Stimulated activated CD4-positive, alpha-beta T cell treated with anti-CD3 and anti-CD28 coated beads, Interleukin-1b, Interleukin-23, amount 100 ng/mL, for 1 hour (primary cell): ENCODE measurements at places on chromosomes 4 and X.
A peak's percentile ranks its signal among the peaks of the same experiment; 100 is the strongest.

DNA sequence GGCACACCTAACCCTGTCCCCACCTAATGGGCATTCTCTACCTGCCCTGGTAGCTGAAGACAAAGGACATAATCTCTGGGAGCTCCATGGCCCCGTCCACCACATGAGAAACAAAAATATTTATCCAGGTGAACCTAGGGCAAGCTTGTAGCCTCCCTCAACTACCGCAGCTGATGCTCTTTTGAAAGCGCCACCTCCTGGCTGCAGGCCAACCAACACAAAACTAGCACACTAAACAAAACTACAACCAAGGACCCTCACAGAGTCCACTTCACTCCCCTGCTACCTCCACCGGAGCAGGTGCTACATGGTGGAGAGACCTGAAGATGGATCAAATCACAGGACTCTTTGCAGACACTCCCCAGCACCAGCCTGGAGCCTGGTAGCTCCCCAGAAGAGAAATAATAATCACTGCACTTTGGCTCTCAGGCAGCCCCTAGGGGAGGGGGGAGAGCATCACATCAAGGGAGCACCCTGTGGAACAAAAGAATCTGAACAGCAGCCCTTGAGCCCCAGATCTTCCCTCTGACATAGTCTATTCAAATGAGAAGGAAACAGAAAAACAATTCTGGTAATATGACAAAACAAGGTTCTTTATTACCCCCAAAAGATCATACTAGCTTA, 111.3 kb upstream of the ATP8A1 start:
- no peak for DNase-seq

DNA sequence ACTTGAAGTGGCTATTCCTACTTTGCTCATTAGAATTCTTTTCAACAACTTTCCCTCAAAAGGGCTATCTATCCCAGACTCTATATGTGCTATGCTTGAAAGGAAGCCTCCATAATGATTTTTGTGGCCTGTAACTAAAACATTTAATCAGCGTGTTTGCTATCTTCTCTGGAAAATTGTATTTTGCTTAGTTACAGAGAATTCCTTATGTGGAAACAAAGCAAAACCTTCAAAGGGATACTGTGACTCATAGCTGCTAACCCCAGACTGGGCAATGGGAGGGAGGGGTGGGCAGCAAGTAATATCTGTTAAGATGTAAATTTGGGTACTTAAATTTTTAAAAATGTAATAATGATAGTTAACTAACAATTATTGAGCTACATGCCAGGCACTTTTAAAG, 3.7 kb downstream of the SLC25A14 start:
- no peak for DNase-seq

DNA sequence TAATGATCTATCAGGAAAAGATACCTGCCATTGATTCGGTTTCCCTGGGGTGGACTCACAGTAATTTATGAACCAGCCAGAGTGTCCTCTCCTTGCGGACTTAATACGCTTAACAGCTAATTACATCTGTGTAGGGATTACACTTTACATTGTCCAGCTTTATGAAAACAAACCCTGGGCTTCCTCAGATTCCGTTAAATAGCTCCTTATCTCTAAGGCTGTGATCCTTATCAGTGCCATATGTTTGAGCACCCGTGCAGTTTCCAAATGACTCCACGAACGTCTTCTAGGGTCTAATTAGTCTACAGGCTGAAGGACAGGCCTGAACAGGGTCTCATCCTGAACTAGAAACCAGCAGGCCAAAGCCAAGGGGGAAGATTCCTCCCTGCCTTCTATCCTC, 56.9 kb downstream of the KDR start:
- no peak for DNase-seq

DNA sequence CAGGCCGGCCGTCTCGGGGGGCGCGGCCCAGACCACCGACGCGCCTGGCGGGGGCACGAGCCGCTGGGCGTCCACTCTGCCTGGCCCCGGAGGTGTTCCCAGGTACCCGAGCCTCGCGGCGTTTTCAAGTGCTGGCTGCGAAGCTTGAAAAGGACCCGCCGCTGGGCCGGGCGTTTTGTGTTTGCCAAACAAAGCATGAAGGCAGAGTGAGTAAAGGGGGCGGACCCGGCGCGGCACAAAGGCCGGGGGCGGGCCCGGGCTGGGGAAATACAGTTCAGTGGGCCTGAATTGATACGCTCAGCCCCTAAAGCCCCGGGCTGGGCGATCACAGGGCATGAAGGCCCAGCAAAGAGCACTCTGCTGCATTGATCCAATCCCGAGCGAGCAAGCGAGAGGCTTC, 65.4 kb downstream of the SOX3 start:
- no peak for DNase-seq

DNA sequence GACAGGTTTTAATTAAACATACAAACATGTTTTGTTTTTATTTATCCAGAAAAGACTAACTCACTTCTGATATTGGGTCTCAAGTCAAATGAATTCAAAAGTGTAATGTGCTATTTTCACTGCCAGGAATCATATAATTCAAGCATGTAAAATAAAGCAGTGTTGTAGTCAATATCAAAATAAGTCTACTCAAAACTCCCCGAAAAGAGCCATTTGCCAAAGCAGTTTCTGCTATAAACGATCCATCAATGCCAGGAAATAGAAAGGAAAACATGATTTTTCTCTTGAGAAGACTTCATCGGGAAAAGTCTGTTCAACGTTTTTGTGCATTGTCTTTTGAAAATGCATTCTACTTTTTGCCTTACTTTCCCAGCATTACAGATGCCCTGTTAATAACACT, 633.3 kb downstream of the FAT4 start:
- DNase-seq = no peak

DNA sequence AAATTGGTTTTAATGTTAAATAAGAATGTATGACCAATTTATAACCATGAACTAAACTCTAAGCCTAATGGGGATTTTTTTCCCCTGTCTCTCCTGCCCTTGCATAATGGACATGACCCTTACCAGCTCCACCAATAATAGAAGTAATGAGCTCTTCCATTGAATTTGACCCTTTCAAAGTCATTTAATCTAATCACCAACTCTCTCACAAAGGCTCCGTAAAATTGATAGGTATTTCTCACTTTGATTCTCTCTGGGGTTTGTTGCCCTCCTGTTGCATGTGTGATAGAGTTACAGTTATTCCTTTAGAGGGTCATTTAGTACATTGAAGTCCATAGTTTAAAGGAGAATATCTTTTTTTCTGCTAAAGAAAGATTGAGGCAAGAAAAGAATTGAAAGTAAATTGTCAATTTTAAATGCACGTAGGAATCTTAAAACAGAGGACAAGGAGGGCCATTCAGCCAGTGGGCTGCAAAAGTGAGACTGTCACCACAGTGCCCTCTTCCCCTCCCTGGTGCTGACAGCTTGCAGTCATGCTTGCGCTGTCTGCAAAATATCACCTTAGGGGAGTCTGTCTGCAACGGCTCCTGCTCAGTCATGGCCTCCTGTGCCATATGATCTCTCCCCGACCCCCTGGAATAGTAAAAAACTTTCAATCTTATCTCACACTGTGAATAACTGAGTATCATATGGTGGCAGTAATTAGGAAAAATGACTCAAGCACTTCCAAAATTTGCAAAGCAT, 307.5 kb upstream of the GNPDA2 start:
- DNase-seq = no peak

- no peak for DNase-seq
Observed at GRCh38 chrX:150084496-150085229, 146.4 kb upstream of the EOLA2 start.

GRCh38 chr4:24497221-24497620, 87.1 kb downstream of the DHX15 start:
- no peak for DNase-seq

- DNase-seq = no peak
Observed at GRCh38 chrX:102983205-102983604, 46.1 kb downstream of the RAB40AL start.

GRCh38 chr4:110196871-110197528, 1.4 kb downstream of the ELOVL6 start:
- peak; percentile 29 for DNase-seq

DNA sequence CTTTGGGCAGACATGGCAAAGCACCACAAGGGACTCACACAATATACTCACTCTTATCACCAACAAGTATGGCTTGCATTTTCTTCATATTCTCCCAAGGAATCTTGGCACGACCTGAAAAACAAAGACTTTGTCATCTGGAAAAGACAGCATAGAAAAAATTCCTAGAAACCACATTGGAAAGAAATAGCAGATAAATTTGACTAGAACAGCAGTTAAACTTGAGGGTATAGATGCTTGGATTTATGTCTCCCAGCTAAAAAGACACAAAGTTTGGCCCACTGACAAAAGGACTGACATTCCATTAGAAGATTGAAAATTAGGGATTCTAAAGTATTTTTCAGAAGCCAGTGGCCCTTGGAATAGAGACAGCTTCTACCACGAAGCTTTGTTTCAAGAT, 6.9 kb upstream of the VEGFC start:
- DNase-seq = no peak

DNA sequence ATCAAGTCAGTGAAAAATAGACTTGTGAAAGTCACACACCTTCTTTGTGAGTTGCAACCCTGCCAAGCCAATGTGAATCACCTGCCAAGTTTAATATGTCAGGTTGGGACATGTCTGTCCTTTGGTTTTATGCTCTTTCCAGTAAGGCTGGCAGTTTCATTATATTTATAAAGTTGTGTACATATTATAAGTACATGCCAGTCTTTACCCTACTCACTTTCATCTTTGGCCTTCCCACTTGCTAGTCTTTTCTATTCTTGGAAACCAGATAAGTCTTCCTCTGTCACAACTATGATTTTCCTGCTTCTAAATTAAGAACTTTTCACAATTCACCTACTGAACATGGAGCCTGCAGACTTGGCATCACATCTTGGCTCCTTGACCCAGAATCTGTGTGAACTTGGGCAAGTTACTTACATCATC, 680.7 kb upstream of the BOD1L1 start:
- no peak for DNase-seq

- no peak for DNase-seq
Observed at GRCh38 chr4:13092702-13093101, 391.4 kb downstream of the RAB28 start.

GRCh38 chrX:9315086-9315485, 149.8 kb upstream of the TBL1X start:
- DNase-seq = no peak

DNA sequence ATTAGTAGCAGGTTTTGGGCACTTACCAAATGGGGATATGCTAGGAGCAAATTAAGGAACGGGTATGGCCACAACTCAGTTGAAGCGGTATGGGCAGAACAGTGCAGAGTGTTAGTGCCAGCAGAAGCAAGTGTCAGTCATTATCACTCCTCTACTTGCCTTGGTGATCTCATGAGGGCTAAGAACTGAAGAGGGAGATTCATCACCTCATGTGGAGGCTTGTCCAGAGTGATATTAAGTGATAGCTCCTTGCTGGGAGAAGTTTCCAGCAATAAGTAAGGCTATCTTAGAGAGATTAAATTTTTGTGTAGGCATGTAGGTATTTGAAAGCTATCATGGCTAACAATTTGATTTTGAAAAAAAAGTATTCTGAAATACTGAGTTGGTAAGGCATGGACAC, 615.4 kb upstream of the SMIM31 start:
- no peak for DNase-seq

DNA sequence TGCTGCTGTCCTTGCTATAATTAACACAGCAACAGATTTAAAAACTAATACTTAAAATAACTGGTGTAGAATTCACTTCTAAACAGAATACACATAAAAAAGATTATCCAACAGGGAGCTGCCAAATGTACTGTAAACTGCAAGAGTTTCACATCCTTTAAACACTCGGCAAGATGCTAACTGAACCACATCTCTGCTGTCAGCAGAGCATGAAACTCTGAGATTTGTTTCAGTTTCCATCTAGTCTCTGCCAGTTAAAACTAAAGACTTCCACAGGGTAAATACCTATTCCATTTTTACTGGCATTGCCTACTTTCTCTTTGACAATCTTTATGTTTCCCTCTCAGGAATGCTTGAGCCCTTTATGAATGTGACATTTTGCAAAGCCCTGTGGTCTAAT, 127.7 kb downstream of the SLC7A11 start:
- no peak for DNase-seq

- DNase-seq = no peak
Observed at GRCh38 chr4:83644677-83645659, 109.1 kb downstream of the GPAT3 start.

DNA sequence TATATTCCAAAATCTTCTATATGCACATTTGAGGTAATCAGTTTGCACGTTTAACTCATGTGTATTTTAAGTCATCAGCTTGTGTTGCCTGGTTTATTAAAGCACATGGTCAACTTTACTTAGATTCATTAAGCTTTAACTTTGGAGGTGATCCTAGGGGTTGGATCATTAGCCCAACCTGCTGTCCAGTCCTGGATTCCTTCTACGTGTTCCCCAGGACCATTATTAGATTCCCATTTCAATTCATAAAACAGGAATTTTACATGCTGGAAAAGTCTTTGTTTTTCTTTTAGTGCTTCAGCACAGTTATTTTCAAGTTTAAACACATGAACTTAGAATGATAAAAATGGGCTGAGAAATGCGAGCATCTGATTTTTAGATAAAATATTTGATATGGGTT, 132.5 kb downstream of the SORBS2 start:
- DNase-seq = no peak

DNA sequence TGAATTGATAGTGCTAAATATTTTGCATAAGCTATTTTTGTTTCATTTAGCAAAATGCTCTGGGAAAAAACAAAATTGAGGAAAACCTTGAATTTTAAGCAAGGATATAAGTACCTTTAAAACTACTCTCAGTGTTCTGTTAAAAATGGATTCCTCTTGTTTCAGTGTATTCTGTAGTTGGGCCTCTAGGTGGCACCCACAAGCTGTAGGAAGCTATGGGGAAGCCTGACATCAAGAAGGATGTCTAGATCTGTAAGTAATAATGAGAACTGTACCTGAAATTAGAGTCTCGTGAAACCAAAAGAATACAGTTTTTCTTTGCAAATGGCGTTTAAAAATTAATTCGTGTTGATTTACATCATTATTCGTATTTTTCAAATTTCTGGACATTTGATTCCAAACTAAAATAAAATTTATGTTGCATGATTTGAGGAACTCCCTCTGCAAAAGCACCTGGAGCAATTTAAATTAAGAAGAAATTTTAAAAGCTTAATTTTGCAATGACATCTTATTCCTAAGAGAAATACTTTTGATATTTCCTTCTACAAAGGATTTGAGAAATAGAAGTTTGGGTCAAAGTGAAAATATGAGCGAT, 51.2 kb downstream of the TMPRSS11E start:
- peak; percentile 8 for DNase-seq

GRCh38 chr4:48979914-48980579, 6.0 kb upstream of the CWH43 start:
- no peak for DNase-seq

DNA sequence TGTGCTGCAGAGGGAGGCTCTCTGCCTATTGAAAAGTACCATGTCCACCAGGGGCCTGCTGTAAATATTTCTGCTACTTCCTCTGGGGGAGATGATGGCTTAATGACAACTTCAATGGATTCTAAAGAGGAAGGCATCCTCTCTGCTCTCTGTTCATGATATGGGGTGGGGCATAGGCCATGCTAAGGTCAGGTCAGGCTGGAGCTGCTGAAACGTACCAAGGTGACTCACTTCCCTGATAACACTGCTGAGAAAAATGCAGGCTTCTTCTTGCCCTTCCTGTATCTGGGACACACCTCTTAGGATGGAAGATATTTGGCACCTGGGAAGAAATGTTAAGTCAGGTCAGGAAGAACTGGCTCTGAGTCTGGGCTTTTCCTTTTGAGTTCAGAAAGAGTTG, 31.5 kb downstream of the HS3ST1 start:
- no peak for DNase-seq

GRCh38 chr4:15147714-15148113, 145.4 kb downstream of the CPEB2 start:
- DNase-seq = no peak
